AG10803 (cell line): ENCODE measurements at places on chromosomes 1 and 21.
A peak's percentile ranks its signal among the peaks of the same experiment; 100 is the strongest.

DNA sequence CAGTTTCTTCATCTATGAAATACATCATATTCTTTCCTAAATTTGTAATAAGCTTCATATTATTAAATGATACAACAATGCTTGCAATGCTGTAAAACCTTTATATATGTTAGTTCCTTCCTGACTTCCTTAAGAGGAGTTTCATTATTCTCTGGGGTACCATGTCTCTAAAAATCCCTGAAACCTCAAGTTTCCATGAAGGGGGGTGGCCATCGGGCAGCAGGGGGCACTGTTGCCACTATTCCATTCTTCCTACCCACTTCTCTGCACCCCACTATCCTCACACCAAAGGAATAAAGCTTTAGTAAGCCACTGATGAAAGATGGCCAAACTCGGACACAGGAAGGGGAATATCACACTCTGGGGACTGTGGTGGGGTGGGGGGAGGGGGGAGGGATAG, 9.0 kb upstream of the DMRTB1 start:
- DNase-seq: no peak

GRCh38 chr1:200856716-200857357, 15.9 kb upstream of the GPR25 start:
- peak; percentile 27 for DNase-seq

DNA sequence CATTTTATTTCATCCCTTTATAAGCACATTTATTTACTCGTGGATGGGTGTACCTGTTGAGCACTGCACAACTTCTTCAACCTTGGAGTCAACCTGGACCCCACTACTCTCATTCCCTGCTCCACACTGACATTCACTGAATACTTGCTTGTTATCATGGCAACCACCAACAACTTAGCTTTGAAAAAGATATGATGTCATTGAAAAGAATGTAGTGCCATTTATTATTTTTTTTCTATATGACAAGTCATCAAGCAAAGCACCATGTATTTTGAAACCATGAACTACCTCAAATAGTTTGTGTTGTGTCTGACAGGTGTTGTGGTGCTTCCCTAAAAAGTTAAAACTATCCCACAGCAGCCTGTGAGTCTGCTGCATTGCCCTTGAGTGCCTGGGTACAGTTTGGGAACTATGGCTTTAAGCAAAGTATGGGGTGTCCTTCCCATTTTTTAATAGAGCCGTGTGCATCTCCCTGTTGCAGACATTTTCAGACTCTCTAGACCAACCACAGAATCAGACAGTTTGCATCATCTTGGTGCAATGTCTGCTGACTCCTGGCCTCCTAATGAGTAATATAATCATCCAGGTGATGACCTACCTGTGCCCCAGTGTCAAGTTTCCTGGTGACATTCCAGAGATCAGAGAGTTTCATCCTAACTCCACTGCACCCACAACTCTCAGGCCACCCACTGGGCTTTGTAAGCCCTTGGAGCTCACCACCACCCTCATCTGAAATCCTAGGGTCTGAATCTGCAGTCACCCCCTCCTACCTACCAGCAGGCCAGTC, 339.7 kb upstream of the PROX1 start:
- no peak for DNase-seq

DNA sequence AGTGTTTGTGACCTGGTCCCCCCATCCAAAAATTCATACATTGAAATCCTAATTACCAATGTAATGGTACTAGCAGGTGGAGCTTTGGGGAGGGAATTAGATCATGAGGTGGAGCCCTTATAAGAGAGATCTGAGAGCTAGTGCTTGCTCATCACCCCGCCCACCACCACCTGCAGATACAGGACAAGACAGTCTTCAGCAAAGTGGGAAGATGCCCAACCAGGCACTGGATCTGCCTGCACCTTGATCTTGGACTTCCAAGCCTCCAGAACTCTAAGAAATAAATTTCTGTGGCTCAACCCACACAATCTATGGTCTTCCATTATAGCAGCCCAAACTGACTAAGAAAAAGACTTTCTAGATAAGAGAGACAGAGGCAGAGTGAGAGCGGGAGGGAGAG, 343.4 kb downstream of the LRRIQ3 start:
- no peak for DNase-seq

DNA sequence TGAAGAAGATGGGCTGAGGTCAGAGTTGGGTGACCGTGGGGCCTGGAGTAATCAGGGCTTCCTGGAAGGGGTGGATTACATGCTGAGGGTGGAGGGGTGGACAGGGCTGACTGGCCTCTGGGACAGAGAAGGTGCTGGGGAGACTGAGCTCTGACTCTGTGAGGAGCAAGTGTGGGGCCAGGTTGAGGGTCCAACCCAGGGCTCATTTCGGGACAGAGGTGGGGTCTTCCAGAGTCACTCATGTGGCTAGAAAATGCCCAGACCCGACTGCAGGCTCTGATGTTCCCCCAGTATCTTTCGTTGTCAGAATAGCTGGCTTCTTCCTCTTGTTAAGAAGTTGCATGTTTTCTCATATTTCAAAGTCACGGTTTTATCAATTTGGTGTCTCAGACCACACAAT, 311.8 kb downstream of the PTPRU start:
- no peak for DNase-seq

GRCh38 chr1:208003241-208003640, 92.3 kb upstream of the CD34 start:
- DNase-seq: no peak

- DNase-seq: peak; percentile 3
Observed at GRCh38 chr1:169427081-169427641, at the start of gene CCDC181. TSS of gene CCDC181 (minus strand) at chr1:169427474. CDS start at chr1:169424927, 2,547 bp downstream.

GRCh38 chr1:6360517-6361070, 33.0 kb downstream of the ACOT7 start:
- no peak for DNase-seq

- no peak for DNase-seq
Observed at GRCh38 chr21:43806017-43806710, 16.8 kb downstream of the RRP1 start.

DNA sequence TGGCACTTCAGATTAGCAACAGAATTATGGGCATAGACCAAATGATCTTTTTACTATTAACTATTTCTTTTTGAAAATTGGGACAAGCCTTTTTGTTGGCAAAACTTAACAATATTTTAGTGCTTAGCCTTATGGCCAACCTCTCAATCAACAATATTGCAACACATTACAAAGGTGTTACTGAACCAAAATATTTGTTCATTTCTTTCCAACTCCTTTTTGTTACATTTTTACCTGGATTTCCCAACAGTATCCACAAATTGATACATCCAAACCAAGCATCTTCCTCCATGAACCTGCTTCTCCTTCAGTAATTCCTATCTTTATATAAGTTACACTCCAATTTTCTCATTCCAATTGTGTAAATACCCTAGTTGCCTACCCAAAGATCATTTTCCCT, 1.5 kb upstream of the AMPD1 start:
- DNase-seq: no peak

DNA sequence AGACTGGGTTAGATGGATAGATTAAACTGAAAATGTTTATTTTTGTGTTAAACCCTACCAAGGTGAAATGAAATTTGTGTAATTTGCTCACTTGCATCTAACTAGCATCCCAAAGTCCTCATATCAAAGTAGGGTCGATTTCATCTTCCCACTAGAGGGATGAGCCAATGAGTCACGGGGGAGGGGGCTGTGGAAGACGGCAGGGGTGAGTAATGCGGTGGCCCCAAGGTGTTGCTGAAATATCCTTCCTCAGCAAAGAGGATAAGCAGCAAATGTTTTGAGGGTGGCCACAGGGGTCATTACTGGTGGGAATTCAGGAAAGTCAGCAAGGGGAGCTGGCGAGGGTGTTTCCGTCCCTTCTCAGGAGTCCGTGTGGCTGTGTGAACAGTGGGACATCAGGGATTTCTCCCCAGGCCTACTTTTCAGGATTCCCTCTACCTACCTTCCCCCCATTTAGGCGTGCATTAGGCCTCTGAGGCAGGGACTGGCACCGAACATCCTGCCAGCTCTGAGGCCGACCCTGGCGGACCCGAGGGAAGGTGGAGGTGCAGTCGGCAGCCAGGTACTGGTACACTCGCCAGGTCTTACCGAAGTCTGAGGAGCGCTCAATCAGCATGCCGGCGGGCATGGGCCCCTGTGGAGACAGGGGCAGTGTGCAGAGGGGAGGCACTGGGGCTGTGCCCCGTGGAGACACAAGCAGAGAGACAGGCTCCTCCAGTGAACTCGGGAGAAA, 18.1 kb downstream of the LAMB3 start:
- no peak for DNase-seq

DNA sequence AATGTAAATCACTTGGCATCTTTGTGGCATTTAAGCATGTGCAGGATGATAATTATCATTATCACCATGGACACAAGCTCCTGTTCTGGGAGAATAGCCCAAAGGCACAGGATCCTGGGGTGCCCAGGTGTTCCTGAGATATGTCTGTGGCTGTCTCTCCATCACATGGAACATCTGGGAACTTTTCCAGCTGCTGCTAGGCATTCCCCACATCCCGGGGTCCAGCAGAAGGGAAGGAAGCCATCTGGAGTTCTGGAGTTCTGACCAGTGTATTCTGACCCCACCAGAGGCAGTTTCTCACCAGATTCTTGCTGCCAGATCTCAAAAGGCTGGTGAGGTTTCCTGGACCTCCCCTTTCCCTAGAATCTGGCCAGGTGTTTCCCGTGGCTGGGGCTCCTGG, 259.7 kb upstream of the VAMP3 start:
- no peak for DNase-seq

GRCh38 chr21:29301691-29302090, 3.0 kb downstream of the BACH1 start:
- DNase-seq: no peak

DNA sequence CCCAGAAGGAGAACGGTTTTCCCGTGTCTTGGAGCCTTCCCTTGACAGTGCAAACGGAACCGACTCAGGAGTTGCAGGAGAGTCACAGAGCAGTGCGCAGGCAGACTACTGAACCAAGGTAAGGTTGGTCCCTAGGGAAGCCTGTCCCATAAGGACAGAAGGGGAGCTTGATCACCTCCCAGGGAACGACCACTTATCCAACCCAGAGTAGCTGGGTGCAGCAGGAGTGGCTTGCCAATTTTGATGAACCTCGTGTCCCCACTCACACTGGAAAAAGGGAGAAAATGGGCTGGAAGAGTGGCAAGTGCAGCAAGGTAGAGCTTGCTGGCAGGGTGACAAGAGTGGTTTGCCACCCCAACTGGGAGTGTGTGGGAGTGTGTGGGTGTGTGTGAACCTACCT, 95.1 kb downstream of the LIPI start:
- DNase-seq: no peak

- DNase-seq: no peak
Observed at GRCh38 chr1:203080456-203080855, 5.4 kb downstream of the MYOG start.

DNA sequence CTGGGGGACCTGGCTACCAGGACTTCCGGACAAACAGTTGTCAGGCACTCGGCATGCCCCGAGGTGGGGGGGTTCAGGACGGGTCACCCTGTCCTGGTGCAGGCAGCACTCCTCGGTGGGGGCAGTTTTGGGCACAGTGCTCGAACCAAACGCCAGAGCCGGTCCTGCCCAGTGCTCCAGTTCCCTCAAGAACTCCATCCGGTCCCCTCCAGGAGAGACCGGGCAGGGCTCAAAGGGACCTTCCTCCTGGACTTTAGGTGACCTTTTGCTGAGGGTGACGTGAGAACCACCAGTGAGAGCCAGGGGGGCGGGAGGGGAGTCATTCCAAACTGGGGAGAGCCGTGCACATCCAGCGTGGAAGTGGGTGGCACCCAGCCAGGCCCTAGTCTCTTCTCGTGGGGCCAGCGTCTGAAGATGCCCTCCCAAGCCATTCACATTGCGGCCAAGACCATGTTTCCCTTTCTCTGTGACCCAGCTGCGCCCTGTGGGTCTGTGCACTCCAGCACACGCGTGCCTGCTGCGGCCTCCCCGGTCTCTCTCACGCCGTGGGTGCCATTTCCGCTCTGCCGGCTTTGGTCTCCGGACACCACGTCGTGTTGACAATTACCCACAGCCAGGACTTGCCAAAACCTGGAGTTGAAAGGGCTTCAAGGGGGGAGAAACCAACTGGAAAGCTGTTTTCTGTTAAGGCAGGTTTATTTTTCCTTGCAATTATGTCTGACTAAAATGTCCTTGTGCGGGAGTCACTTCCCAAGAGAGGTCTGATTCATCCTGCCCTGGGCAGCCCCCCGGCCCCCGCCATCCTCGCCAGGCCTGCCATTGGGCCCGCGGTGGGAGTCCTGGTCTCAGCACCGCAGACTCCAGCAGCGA, 178.8 kb upstream of the ARHGEF16 start:
- peak; percentile 11 for DNase-seq

DNA sequence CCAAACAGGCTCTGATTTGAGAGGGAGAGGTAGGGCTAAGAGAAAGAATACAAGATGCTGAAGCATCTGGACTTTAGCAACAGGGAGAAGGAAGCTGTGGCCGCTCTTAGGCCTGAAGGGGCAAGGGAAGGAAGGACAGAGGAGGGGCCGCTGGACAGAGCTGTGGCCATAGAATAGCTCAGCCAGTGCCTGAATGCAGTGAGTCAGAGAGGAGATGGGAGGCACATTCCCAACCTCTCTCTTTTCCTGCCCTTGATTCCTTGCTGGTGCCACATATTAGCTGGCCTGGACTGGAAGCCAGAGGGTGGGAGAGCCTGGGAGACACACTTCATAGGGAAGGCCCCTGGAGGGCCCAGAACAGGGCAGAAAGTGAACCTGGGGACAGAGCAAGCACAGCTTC, 83.4 kb upstream of the POU3F1 start:
- no peak for DNase-seq

DNA sequence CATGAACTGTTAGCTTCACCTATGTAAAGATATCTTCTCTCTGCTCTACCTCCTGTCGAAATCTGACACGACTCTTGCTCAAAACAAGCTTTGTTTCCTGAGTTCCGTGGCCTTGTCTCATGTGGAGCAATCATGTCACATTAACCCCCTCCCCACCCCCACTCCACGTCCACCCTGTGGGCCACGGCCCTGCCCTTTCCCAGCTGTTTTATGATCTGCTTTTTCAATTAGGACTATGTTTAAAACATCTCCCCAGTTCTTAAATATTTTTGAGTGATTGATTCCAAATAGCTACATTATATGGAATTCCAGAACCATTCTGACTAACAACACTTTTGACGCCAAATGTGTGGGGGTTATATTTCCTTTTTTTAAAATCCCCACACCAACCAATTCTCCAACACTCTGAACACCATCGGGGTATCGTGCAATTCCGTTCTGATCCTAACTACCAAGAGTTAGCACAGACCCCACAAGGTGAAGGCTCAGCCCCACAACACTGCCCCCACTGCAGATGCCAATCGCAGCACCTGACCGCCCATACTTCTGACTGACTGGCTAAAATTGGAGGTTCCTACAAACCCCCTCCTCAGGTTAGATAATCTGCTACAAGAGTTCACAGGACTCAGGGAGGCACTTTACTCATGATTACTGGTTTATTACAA, 12.7 kb upstream of the S100A8 start:
- DNase-seq: no peak

DNA sequence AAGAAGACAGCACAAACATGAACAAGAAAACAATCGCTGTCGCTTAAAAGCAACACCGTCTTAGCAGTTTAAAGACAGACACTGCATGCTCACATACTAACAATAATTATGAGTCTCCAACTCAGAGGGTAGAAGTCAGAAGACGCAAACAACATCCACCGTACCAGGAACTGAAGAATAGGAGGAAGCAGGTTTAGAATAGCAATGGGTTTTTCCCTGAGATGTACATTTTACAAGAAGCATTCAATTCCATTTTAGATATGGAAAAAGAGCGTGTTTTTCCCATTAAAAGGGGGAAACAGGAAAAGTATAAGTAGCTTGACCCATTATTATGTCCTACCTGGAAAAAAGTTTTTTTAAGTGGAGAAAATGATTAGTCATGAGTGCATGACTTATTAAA, 34.5 kb upstream of the KCNE1 start:
- DNase-seq: no peak
